Fibroblast of skin of back (primary cell): ENCODE measurements at places on chromosomes 11 and 22.

- DNase-seq = no peak
Observed at GRCh38 chr11:77067861-77068443, 1.2 kb downstream of the CAPN5 start.

DNA sequence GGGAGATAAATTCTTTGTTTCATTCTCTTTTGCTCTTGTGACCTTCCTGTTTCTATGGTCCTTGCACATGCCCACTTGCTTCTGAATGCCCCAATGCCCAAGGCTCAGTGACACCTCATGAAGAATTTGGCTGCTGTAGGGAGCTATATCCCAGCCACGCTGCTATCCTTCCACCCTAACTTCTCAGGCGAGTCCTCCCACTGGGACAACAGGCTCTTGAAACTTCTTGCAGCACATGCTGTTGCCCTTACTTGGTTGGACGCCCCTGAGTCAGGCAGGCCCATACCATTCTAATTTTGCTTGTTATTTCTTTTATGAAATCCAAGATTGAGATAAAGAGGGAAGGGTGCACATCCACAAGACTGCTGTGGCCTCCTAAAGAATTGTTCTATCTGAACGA is 57.6 kb upstream of the BLID start:
- DNase-seq = peak; percentile 50

- DNase-seq = no peak
Observed at GRCh38 chr11:77748266-77748665, 72.3 kb downstream of the RSF1 start.

DNA sequence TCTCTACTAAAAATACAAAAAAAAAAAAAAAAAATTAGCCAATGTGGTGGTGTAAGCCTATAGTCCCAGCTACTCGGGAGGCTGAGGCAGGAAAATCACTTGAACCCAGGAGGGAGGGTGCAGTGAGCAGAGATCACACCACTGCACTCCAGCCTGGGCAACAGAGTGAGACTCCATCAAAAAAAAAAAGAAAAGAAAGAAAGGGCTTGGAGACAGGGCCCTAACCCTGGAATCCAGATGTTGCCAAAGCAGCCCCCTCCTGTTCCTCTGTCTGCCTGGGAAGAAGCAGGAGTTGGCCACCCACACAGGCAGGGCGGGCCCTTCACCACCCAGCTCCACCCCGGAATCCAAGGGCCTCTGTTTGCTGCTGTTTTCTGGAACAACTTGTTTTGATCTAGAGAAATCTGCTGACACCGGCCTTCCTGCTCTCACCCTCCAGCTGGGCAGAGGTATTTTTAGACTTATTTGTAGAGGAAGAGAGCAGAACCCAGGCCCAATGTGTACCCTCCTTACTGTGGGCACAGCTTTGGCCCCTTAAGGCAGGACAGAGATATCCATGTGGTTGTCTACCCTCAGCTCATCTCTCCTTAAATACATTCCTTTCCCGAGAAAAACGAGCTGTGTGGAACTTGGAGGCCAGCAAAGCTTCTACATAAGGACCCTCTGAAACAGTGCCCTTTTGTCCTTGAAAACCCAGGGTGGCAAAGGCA is 2.7 kb upstream of the NEAT1 start:
- DNase-seq = peak; percentile 93

DNA sequence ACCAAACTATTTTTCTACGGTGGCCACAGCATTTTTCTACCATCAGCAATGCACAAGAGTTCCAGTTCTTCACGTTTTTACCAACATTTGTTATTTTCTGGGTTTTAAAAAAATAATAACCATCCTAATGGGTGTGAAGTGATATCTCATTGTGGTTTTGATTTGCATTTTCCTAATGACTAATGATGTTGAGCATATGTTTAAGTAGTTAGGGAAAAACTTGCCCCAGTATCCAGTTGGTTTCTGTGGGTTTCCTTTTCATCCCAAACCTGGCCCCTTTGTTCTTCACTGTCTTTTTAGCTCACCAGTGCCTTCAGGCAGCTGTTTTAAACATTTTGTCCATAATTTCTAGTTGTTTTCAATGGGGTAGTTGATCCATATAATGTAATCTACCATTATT is 14.7 kb upstream of the PTS start:
- no peak for DNase-seq

GRCh38 chr22:22061085-22062077 is 78.8 kb upstream of the TOP3B start:
- DNase-seq = peak; percentile 9

GRCh38 chr11:1567052-1567720 is 4.9 kb downstream of the DUSP8 start:
- no peak for DNase-seq

GRCh38 chr11:16613262-16613511 is 125.3 kb upstream of the C11orf58 start:
- no peak for DNase-seq

DNA sequence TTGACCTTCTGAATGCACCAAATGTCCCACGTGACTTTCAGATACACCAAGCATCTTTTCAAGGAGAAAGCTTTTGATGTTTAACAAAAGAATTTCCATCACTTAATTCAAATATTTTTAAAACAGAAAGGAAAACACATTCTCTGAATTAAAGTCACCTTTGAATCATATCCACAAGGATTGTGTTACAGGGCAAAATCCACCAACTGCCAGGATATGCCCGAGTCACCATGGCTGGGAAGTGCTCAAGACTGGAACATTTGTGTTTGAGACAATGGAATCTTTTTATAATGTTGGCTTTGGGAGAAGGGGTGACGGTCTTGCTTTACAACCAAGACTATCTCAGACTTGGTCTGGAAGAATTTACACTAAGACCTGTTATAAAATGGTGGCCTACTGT is 40.8 kb downstream of the BID start:
- peak; percentile 75 for DNase-seq

DNA sequence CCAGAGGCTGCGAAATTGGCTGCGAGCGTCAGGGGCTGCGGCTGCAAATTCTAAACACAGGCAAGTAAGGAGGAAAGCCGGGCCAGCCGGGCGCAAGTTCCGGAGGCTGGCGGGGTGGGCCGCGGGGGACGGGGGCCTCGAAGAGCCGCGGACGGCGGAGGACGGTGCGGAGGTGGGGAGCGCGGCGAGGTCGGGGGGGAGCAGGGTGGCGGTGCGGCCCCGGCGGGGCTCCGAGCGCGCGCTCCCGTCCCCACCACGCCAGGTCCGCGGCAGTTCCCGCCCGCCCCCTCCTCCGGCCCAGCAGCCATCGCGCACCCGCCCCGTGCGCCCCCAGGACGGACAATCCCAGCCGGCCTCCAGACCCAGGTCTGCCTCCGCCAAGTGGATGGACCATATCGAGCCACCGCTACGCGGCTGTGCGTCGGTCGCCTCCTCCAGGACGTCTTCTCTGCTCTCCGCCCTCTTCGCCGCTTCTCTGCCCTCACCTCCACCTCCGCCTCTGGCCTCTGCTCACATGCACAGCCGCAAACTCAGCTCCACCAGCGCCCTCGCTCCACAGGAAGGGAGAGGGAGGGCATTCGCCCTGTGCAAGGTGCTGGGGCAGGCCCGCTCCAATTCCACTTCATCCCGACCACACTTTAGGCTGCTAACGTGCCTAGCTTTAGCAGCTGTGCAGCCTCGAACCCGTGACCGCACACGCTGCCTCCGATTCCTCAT is 7.2 kb downstream of the ELFN2 start:
- no peak for DNase-seq

GRCh38 chr11:44315947-44316658 is 6.2 kb upstream of the ALX4 start:
- peak; percentile 70 for DNase-seq

GRCh38 chr22:27578937-27579617 is 222.5 kb downstream of the MN1 start:
- no peak for DNase-seq

DNA sequence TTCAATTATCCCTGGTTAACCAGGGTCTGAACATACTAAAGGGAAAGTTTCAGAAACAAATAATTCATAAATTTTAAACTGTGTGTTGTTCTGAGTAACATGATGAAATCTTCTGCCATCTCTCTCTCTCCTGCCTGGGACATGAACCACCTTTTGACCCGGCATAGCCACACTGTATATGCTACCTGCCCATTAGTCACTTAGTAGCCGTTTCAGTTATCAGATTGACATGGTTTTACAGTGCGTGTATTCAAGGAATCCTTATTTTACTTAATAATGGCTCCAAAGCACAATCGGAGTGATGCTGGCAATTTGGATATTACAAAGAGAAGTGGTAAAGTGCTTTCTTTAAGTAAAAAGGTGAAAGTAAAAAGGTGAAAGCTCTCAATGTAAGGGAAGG is 227.1 kb upstream of the CCDC179 start:
- DNase-seq = no peak

GRCh38 chr22:36175892-36176291 is 15.3 kb upstream of the APOL3 start:
- DNase-seq = no peak

- peak; percentile 39 for DNase-seq
Observed at GRCh38 chr11:36186340-36187175, 102.7 kb downstream of the COMMD9 start.

- DNase-seq = no peak
Observed at GRCh38 chr11:106889718-106890117, 128.6 kb downstream of the GUCY1A2 start.

GRCh38 chr22:46336119-46337078 is 885 bp downstream of the TRMU start:
- DNase-seq = peak; percentile 11

DNA sequence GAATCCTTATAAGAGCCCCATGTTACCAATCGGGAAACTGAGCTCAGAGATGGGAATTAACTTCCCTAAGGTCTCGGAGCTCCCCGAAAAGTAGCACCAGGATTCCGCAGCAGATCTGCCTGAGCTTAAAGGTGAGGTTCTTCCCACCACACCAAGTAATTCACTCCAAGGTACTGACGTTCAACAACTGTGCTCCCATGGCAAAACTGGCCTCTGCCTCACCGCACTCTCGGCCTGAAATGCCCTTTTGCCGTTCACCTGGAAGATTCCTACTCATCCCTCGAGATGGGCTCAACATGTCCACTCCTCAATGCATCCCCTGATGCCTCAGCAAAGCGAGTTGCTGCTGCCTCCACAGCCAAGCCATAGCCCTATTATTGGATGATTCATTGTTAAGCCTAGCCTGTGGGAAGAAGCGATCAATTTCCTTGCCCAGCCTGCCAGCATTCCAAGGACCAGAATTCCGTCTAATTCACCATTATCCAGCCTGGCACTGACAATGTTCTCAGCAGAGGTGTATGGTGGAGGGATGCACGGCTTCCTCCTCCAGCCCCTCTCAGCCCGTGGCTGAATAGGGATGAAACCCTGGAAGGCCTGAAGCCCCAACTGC is 4.2 kb downstream of the PLAAT3 start:
- peak; percentile 17 for DNase-seq

- DNase-seq = no peak
Observed at GRCh38 chr22:21937821-21938070, 14.9 kb downstream of the PPM1F start.

GRCh38 chr11:61969838-61970662 is 2.6 kb upstream of the FTH1 start:
- peak; percentile 92 for DNase-seq

- peak; percentile 87 for DNase-seq
Observed at GRCh38 chr11:130042093-130042591, 27.6 kb upstream of the APLP2 start.
